BE2C (cell line): ENCODE measurements at places on chromosomes 6 and 20.

DNA sequence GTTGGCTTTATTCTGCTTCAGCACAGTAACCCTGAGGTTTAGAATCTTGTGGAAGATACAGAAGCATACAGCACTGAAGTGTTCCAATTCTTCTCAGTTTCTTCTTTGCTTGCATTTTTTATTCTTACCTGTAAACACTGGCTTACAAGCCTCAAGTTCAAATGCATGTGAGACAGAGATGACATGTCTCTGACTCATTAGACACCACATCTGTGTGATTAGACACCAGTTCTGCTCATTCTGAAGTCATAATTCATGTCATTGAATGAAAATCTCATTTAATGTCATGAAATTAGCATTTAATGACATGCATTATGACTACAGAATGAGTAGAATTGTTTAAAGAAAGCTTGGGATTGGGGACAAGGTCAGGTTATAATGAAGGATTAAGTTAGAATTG lies 5.8 kb downstream of the GZF1 start:
- DNase-seq: no peak

- no peak for DNase-seq
These were observed 11.2 kb downstream of the CCDC167 start for GRCh38 chr6:37488476-37488875.

DNA sequence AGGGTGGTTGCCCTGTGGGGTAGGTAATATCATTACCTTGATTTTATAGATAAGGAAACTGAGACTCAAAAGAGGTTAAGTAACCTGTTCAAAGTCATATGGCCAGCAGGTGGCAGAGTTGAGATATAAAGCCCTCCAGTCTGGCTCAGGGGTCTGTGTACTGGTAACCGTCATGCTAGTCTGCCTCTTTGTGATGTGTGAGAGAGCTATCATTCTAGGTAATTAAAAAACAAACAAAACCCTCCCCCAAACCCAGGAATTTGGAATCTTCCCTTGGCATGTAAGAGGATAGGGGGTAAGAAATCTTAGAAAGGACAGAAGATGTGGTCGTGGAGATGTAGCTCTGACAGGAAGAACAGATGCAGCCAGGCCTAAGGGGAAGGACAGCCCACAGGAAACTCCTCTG lies 206.0 kb downstream of the CDC5L start:
- DNase-seq: peak; percentile 70

DNA sequence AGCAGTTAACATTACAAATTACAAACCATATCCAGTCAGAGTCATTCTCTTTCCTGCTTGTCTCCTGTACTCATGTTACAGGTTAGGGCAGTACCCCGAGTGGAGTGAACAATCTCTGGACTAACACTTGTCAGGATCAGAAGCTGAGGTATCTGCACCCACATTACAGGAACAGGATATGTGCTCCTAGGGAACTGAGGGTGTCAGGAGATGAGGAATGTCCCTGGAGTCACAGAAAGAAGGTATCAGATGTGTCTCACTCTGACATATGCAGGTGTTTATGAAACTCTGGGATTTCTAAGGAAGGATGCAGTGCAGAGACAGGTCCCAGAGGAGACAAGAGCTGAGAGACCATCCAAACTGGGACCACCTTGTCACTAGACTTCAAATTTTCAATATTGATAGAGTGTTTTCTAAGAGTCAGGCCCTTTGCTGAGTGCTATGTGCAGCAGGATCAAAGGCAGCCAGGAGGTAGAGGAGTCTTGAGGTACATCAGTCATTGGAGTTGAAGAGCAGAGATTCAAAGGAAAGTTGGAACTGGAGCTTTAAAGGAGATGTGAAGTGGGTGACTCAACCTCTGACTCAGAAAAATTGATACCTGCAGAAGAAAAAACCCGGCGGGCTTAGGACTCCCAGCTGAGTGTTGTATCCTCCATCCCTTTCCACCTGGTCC lies 12.6 kb downstream of the HLA-DPB1 start:
- no peak for DNase-seq

DNA sequence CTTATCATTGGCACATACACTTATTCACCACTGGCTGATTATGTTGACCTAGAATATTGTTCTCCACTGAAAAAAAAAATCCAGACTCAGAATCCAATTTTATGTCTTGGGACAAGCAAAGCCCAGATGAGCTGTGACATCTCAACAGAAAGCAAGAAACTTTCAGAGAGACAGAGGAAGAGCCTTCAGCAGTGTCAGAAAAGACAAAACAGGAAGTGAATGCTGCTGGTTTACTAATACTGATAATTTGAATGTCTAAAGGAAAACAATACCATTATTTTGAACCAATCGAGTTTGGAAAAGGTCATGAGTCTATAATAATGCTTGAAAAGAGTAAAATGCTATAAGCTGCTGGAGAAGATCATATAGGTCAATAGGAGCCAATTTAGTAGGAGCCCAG lies 179.8 kb upstream of the RIMS1 start:
- DNase-seq: no peak

- no peak for DNase-seq
These were observed 29.8 kb downstream of the TRMT6 start for GRCh38 chr20:5920581-5920980.

- DNase-seq: no peak
These were observed 236.1 kb downstream of the COL12A1 start for GRCh38 chr6:74969591-74970267.

GRCh38 chr6:161273274-161273751 lies 548 bp downstream of the AGPAT4 start:
- DNase-seq: peak; percentile 20

DNA sequence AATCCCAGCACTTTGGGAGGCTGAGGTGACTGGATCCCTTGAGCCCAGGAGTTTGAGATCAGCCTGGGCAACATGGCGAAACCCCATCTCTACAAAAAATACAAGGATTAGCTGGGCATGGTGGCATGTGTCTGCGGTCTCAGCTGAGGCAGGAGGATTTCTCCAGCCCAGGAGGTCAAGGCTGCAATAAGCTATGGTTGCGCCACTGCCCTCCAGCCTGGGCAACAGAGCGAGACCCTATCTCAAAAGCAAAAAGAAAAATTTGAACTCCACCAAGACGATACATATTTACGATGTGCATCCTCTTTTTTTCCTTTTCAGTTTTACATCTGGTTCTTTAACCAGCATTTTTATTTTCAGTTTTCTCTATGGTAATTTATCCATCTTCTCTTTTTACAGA lies 162.1 kb downstream of the JARID2 start:
- no peak for DNase-seq

DNA sequence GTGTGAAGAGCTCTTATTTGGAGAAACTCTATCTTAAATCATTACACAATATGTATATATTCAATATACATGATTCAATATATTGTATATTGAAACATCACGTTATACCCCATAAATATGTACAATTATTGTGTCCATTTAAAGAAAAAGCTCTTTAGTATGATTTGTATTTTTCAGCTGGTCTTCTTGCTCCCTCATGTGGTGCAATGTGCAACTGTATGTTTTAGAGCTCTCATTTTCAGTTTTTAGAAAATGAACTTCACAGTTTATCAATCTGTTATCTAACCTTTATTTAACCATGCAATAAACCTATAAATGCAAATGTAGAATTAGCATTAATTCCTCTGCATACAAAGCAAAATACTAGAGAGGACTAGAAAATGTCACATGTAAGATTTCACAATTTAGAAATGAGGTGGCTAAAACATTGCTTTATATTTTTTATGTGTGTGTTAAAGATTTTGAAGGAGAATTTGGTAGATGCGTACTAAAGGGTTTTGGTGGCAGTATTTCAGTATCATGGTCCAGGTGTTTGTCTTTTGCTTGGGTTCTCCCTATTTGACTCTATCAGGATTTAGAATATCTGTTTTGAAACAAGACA lies 167.1 kb downstream of the PHF3 start:
- DNase-seq: peak; percentile 28

GRCh38 chr6:147297663-147298316 lies 93.6 kb downstream of the STXBP5 start:
- no peak for DNase-seq

- DNase-seq: peak; percentile 93
These were observed 1.1 kb downstream of the SPAG4 start for GRCh38 chr20:35616465-35617396.

GRCh38 chr6:38593998-38594665 lies 45.6 kb downstream of the BTBD9 start:
- DNase-seq: no peak

- no peak for DNase-seq
These were observed 53.5 kb downstream of the KCNQ5 start for GRCh38 chr6:72675396-72675795.
